ENCODE measurements at places on chromosomes 4 and X. TPM values are rescaled to one million over a fixed set of nuclear protein-coding genes. Genes with fewer than 3 reads are reported as not detected.

The FREM3 gene
- polyA plus RNA-seq = not detected

GRCh38 chrX:104469771-104470170 is 96.2 kb upstream of the IL1RAPL2 start:
- no peak for DNase-seq

DNA sequence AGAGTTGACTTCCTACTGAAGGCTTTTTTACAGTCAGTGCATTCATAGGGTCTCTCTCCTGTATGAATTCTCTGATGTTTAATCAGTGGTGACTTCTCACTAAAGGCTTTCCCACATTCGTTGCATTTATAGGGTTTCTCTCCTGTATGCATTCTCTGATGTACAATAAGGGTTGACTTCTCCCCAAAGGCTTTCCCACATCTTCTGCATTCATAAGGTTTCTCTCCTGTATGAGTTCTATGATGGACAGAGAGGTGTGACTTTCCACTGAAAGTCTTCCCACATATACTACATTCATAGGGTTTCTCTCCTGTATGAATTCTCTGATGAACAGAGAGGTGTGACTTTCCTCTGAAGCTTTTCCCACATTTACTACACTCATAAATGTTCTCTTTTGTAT is 45.2 kb downstream of the ZNF674 start:
- no peak for DNase-seq

GRCh38 chr4:145936997-145937901 is 1.4 kb downstream of the ZNF827 start:
- DNase-seq = peak; percentile 90

- DNase-seq = no peak
These were observed 100.1 kb downstream of the CEP44 start for GRCh38 chr4:174383783-174384182.

DNA sequence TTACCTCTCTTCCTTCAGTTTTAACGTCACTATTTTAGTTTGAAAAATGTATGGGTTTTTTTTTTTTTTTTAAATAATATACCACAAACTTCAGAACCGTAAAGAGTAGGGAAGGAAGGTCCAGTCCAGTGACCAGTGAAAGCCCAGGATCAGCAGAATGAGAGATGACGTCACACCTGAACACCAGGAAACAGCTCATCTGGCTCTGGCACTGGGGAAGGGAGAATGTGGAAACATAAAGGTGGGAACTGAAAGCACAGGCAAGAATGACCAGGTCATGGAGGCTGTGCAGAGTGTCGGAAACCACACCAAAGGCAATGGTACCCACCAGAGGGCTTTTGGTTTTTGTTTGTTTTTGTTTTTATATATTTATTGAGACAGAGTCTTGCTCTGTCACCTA is 141.2 kb downstream of the DHX15 start:
- DNase-seq = no peak
